ENCODE measurements at places on chromosomes 1 and 21.
A peak's percentile ranks its signal among the peaks of the same experiment; 100 is the strongest.

- H3K4me3 ChIP-seq: no peak overlapping the region
- H3K27me3 ChIP-seq: no peaks in the 10 kb centered on the region
- DNase-seq: no peak
- H3K36me3 ChIP-seq: no peaks in the 10 kb centered on the region
- H3K27ac ChIP-seq: no peak overlapping the region
Observed at GRCh38 chr1:242623119-242623518, 98.6 kb upstream of the PLD5 start.

- H3K36me3 ChIP-seq: no peaks in the 10 kb centered on the region
- no peak for DNase-seq
- H3K27me3 ChIP-seq: no peaks in the 10 kb centered on the region
- no peaks in the 10 kb centered on the region for H3K4me1 ChIP-seq
- no peak overlapping the region for H3K4me3 ChIP-seq
- no peak overlapping the region for H3K27ac ChIP-seq
Observed at GRCh38 chr21:22020221-22020620, 1022.0 kb downstream of the NCAM2 start.

- H3K36me3 ChIP-seq: no peaks in the 10 kb centered on the region
- H3K27ac ChIP-seq: no peak overlapping the region
- no peaks in the 10 kb centered on the region for H3K4me1 ChIP-seq
- H3K4me3 ChIP-seq: no peak overlapping the region
Observed at GRCh38 chr1:218588540-218589172, 243.5 kb downstream of the TGFB2 start.

DNA sequence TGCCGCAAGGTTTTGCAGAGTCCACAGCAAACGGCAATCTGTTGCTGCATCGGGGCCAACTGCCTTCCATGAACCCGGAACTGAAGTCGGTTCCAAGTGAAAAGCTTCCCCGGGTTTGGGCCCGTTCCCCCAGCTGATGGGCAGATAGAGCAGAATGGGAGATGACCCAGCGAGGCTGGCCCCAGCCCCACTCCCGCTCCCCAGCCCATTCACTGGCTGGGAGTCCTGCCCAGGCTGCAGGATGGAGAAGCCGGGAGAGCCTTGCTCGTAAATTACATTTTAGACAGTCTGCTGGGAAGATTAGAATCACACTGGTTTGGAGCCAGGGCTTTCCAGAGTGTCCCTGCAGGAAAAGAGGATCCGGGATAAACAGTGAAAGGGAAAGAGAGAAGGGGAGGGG, 31.6 kb upstream of the PAX7 start:
- no peak overlapping the region for H3K4me3 ChIP-seq
- DNase-seq: no peak
- H3K27ac ChIP-seq: no peak overlapping the region
- H3K4me1 ChIP-seq: no peaks in the 10 kb centered on the region
- no peaks in the 10 kb centered on the region for H3K36me3 ChIP-seq

DNA sequence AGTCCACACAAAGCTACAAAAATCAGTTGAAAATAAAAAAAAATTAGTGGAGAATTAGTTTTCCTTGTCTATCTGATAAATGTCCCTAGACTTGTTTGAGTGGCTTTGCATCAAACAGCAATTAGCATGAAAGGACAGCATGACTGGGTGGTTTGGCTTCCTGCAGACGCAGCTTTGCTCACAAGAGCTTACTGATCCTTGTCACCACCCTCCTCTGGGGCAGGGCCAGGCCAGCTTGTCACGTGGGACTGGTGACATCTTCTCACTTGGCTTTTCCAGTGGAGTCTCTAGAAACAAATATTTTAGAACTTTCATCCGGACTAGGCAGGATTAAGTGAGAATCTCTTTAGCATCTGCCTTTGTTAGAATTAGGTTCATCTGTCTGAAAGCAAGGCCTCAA, 76.0 kb upstream of the OLIG2 start:
- H3K4me1 ChIP-seq: no peaks in the 10 kb centered on the region
- DNase-seq: no peak
- H3K4me3 ChIP-seq: no peak overlapping the region
- H3K27ac ChIP-seq: no peak overlapping the region
- no peaks in the 10 kb centered on the region for H3K36me3 ChIP-seq

- H3K36me3 ChIP-seq: no peaks in the 10 kb centered on the region
- H3K27ac ChIP-seq: peak overlapping the region; percentile 99
- H3K4me3 ChIP-seq: peak overlapping the region; percentile 71
- H3K4me1 ChIP-seq: peaks cover 25% of the 10 kb centered on the region
Observed at GRCh38 chr1:244968881-244969280, 104.5 kb upstream of the HNRNPU start.

DNA sequence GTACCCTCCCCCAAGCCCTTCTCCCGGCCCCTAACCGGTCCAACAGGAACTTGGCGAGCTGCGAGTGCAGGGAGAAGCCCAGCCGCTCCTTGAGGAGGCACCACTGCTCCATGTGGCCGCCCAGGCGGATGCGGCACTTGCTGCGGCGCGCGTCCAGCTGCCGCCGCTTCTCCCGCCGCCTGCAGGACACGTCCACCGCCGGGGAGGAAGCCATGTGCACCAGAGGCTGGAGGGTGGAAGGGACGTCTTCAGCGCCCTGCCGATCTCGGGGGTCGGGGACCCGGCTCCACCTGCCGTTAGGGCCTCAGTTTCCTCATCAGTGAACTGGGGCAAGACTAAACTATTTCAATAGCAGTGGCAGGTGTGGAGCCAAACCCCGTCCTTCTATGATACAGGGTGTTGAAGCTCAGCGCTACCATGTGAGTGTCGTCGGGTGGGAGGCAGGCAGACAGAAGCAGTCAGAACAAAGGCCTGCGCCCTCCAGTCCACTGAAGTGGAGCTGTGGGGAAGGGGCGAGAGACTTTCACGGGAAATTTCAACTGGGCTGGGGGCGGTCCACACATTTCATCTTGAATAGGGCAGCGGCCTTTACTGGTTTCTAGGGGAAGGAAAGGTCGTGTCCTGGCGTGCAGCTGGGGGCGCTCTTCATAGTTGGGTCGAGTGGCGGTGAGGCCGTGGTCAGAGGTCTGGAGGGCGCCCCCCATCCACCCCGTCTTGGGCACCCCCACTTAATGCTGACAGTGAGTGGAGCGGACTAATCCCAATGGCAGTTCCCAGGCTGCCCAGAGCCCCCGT, 592 bp downstream of the ZNF692 start:
- H3K4me1 ChIP-seq: peaks cover 19% of the 10 kb centered on the region
- peak overlapping the region; percentile 69 for H3K4me3 ChIP-seq
- peaks cover 18% of the 10 kb centered on the region for H3K36me3 ChIP-seq
- peak overlapping the region; percentile 68 for H3K27ac ChIP-seq
- peak; percentile 81 for DNase-seq

GRCh38 chr21:20250337-20250736, 747.9 kb upstream of the NCAM2 start:
- no peaks in the 10 kb centered on the region for H3K4me1 ChIP-seq
- H3K27me3 ChIP-seq: no peaks in the 10 kb centered on the region
- H3K36me3 ChIP-seq: no peaks in the 10 kb centered on the region
- no peak for DNase-seq
- H3K4me3 ChIP-seq: no peak overlapping the region

DNA sequence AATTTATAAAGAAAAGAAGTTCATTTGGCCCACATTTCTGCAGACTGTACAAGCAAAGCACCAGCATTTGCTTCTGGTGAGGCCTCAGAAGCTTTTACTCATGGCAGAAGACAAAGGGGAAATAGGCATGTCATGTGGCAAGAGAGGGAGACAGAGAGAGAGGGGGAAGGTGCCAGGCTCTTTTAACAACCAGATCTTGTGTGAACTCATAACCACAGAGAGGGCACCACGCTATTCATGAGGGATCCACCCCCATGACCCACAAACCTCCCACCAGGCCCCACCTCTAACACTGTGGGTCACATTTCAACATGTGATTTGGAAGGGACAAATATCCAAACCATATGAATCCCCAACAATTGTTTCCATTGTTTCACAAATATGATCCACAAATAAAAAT, 467.9 kb downstream of the SIPA1L2 start:
- no peak overlapping the region for H3K4me3 ChIP-seq
- DNase-seq: no peak
- no peaks in the 10 kb centered on the region for H3K27me3 ChIP-seq
- no peaks in the 10 kb centered on the region for H3K4me1 ChIP-seq

- no peak for DNase-seq
- H3K4me3 ChIP-seq: no peak overlapping the region
- H3K27ac ChIP-seq: no peak overlapping the region
- no peaks in the 10 kb centered on the region for H3K4me1 ChIP-seq
Observed at GRCh38 chr21:25818121-25818520, 83.3 kb downstream of the GABPA start.

GRCh38 chr1:228434689-228435088, 18.0 kb upstream of the TRIM17 start:
- peaks cover 3% of the 10 kb centered on the region for H3K27me3 ChIP-seq
- no peaks in the 10 kb centered on the region for H3K36me3 ChIP-seq
- H3K27ac ChIP-seq: no peak overlapping the region

GRCh38 chr1:239418681-239419080, 32.3 kb downstream of the CHRM3 start:
- H3K4me1 ChIP-seq: peaks cover 5% of the 10 kb centered on the region
- no peaks in the 10 kb centered on the region for H3K36me3 ChIP-seq
- H3K27ac ChIP-seq: no peak overlapping the region
- no peaks in the 10 kb centered on the region for H3K27me3 ChIP-seq

DNA sequence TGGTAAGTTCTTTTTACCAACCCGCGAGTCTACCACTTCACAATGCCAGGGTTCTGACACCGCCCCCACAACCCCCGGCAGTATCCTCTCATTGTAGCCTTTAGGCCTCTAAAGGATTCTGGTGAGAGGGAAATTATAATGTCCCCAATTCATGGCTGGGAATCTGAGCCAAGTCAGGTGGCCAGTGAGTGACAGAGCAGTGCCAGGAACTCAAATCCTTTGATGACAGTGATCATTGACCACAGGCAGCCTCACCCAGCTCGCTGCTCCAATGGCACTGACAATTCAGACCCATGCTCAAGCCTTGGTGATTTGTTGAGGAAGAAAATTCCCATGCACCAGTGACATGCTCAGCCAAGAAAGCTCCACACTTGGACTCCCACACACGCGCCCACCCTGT, 63.4 kb upstream of the CSF1 start:
- no peak for DNase-seq
- no peaks in the 10 kb centered on the region for H3K36me3 ChIP-seq
- H3K4me3 ChIP-seq: no peak overlapping the region
- no peaks in the 10 kb centered on the region for H3K4me1 ChIP-seq

GRCh38 chr1:89596698-89597097, 36.2 kb upstream of the LRRC8C start:
- H3K27me3 ChIP-seq: no peaks in the 10 kb centered on the region
- no peak for DNase-seq
- H3K4me1 ChIP-seq: no peaks in the 10 kb centered on the region
- no peaks in the 10 kb centered on the region for H3K36me3 ChIP-seq
- H3K4me3 ChIP-seq: no peak overlapping the region
- H3K27ac ChIP-seq: no peak overlapping the region

- H3K36me3 ChIP-seq: no peaks in the 10 kb centered on the region
- no peaks in the 10 kb centered on the region for H3K27me3 ChIP-seq
- DNase-seq: peak; percentile 18
- no peak overlapping the region for H3K27ac ChIP-seq
- H3K4me3 ChIP-seq: no peak overlapping the region
Observed at GRCh38 chr1:81550753-81551152, 250.0 kb upstream of the ADGRL2 start.

- H3K4me3 ChIP-seq: no peak overlapping the region
- DNase-seq: no peak
- H3K27me3 ChIP-seq: no peaks in the 10 kb centered on the region
- H3K4me1 ChIP-seq: no peaks in the 10 kb centered on the region
Observed at GRCh38 chr1:245715291-245715701, 560.5 kb downstream of the KIF26B start.

- H3K36me3 ChIP-seq: no peaks in the 10 kb centered on the region
- no peak for DNase-seq
- H3K4me3 ChIP-seq: no peak overlapping the region
- H3K27me3 ChIP-seq: no peaks in the 10 kb centered on the region
- H3K4me1 ChIP-seq: peaks cover 18% of the 10 kb centered on the region
- H3K27ac ChIP-seq: no peak overlapping the region
Observed at GRCh38 chr1:25765923-25766589, 33.9 kb upstream of the SELENON start.
